Activated T-cell treated with anti-CD3 and anti-CD28 coated beads for 1 hour (primary cell): ENCODE measurements at places on chromosomes 1 and 21.

DNA sequence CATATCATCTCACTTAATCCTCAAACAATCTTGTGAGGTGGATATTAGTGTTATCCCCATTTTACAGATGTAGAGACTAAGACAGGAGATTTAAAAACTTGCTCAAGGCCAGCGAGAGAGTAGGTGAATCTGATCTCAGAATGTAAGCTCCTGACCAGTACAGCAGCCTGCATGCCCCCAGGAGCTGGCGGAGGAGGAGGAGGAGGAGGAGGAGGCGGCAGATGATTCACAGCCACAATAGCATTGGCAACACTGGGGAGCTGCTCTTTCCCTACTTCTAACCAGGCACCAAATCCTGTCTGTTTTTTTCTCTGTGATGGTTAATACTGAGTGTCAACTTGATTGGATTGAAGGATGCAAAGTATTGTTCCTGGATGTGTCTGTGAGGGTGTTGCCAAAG, 243.2 kb downstream of the ATG4C start:
- DNase-seq, result no peak

DNA sequence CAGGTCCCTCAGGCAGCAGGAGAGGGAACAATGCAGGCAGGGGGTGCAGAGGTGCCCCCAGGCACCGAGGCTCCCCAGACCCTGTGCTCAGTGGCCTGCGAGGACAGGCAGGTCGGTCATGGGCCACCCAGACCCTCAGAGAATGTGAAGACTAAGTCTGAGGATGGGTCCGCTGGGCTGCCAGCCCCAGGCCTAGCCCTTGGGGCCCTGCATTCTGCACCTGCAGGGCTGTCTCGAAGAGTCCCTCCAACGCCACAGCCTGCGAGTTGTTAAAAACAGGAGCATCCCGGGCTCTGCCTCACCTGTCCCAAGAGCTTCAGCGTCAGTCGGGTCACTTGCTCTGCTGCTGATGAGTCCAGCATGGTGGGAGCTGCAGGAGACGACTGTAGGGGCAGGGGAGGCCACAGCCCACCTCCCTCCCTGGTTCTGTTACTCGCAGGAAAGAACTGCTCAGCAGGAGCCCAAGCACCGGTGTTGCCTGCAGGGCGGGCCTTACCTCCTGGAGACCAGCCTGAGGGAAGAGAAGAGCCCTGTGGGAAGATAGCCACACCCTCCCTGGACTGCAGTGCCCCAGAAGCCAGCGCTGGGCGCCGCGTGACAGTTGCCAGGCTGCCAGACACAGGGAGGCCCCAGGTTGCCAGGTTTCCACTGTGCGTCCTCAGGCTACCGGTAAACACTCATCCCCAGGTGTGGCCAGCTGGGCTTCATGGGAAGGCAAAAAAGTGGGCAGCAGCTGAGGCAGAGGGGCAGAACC, 5.8 kb downstream of the C21orf58 start:
- DNase-seq, result no peak

DNA sequence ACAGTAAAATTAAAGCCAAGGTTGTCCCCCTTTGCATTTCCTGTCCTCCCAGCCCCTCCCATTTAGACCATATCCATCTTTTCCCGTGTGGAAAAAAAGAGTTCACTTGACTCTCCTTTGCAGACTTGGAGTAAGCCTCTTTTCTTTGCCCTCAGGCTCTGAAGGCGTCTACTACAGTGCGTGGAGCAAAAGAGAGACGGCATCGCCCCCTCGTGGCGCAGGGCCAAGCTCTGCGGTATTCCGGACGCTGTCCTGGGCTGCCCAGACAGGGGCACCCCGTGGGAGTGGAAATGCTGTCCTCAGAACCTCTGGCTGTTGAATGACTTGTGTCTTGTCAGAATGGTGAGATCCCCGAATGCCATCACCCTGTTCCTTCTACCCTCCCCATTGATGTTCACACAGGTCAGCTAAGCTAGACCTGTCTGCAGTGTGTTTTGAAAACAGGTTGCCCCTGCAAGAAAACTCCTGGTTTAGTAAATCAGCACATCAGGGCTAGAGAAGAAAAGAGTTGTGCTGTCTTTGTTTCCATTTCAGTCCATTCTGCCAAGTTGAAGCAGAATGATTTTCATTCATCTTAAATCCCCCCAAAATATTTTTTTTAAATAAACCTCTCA, 12.3 kb upstream of the GJA8 start:
- peak; percentile 46 for DNase-seq

DNA sequence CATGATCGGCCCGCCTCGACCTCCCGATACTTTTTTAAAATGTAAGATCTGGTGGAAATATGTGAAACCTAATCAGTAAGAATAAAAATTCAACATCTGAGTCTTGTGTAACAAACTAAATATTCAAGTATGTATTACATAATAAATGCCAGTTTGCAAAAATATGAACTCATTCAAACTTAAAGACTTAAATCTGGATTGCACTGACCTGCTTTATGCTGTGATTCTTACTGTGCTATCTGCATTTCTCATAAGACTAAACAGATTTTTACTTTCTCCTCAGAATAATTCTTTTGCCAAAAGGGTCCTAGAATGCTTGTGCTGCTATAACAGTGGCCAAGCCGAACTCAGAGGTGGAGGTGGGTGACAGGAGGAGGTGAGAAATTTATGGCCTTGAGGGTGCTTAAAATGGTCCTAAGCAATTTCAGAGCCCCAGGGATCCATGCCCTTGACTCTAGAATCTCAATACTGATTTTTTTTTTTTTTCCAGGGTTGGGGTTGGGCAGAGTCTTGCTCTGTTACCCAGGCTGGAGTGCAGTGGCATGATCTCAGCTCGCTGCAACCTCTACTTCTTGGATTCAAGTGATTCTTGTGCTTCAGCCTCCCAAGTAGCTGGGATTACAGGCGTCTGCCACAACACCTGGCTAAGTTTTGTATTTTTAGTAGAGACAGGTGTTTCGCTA, 38.2 kb downstream of the IL23R start:
- DNase-seq, result no peak

DNA sequence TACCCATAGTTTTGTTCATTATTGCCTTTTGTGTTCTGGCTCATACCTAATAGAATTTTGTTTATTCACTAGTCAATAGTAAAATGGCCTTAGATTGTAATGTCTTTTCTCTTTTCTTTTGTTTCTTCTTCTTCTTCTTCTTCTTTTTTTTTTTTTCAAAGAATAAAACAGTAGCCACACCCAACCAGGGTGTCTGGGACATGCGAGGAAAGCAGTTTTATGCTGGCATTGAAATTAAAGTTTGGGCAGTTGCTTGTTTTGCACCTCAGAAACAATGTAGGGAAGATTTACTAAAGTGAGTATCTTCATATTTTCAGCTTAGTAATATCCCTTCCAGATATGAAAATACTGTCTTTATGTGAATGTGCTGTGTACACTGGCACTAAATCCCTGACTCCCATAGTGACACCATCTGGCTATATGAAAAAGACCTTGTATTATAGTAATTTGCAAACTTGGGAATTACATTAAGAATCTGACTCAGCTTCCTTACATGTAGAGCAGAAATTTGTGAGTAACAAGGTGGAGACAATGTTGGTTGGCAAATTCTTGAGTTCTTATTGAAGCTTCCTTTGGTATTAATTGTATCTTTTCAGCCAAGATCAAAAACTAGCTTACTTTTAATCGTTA, 24.6 kb downstream of the AGO4 start:
- DNase-seq, result no peak

DNA sequence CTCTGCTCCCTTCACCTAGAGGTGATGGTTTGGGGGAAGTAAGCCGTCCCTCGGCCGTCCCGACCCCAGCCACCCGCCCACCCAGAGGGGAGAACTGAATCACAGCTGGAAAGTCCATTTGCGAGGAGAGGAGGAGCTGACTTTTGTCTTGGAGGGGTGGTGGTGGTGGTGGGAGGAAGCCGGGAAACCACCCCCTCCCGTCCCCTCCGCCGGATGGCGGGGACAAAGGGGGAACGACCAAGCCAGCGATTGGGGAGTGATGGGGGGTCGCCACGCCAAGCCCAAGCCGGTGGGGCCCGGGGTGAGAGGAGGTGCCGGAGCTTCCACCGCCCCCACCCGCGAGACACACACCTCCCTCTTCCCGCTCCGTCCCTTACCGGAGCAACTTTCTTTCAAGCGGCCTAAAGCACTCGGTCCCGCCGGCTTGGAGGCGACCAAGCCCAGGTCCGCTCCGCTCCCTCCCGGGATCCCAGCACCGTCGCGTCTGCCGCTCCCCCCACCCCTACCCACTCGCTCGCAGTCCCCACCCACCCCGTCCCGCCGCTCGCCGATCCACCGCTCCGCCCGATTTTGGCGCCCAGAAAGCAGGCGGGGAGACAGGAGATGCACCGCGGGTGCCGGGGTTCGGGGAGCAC, 540 bp downstream of the ARHGEF2 start:
- DNase-seq, result no peak

- no peak for DNase-seq
These were observed 752.3 kb upstream of the ADAMTS5 start for GRCh38 chr21:27719226-27719625.

DNA sequence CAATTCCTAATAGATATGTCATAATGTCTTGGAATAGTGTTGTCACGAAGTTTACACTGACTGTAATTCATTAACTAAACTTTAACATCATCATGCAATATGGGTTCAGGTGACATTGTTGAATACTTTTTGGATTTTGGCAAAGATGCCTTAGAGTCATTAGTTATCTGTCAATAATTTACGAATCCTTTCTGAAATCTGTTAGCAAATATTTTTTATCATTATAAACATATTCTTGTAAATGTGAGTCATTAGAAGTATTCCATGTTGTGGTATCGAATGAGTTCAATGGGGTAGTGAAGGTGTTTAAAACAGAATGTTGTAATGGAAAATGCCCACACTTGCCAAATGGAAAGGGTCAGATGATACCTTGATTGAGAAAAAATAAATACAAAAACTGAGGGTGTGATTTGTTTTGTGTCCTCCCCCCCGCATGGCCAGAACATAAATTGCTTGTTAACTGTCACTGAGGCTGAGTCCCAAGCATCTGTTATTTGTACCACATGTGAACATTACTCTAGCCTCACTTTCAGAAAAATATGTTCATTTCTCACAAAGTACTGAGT, 5.2 kb upstream of the NR5A2 start:
- no peak for DNase-seq

DNA sequence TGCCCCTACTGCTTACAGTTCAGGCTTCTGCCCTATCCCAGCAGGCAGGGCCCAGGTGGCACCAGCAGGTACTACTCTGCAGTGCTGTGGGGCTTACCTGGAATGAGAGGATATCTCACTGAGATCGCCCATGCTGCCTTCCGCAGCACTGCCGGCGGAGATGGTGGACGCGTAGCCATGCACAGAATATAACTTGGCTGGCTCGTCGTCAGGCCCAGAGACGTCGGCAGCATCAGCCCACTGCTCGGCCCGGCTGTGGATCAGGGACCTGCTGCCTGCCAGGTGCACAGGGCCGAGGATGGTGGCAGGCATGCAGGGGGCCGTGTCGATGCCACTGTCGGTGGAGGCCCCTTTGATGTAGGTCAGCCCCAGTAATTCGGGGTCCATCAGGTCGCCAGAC, 190.9 kb downstream of the SIPA1L2 start:
- no peak for DNase-seq

DNA sequence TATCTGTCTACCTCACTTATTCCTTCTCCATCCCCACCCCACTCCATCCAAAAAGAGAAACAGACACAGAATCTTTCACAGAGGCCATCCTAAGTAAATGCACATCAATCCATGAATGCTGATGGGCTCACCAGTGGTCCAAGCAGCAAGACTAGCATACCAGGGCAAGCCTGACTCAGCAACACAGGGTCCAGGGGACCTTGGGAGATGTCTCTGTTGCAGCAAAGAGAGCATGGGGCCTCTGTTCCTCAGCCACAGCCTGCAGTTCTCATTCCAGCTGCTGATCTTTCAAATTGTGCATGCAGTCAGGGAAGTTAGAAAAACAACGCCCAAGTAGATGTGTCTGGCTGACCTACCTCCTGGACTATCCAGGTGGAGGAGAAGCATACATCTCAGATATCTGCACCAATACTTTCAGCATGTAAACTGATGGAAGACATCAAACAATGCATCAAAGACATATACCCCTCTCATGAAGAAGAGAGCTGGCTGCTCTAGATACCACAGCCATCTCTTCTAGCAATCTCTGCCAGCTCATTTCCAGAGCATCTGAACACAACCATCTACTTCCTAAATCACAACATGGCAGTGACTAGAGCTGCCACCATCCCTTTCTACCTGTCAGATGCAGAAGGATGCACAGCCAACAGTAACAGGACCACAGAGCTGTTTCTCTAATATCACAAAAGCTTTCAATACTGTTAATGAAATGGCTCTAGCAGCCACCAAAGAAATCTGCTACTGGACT, 54.5 kb downstream of the CD34 start:
- DNase-seq, result no peak

DNA sequence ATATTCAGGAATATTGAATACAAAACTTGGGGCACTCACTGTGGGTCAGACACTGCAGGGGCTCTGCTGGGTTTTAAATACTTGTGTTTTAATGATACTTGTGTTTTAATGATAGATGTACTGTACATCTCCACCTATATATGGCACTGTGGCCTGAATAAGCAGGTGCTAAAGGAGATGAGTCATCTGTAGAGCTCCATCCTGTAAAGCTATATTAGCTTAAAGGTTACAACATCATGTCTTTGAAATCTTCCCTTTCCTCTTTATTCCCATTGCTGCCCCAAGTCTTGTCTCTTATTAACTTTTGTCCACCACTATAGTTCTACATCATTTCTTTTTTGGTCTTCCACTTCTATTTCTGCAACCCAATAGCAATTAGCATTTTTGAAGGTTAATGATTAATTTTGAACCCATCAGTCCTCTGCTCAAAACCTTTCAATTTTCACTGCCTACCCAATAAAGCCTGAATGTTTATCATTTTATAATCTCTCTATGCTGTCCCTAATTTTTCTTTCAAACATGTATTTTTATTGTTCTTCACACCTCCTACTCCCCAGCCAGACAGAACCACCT, 113.3 kb upstream of the PTGFR start:
- no peak for DNase-seq

GRCh38 chr1:39566441-39567137, 10.0 kb downstream of the PABPC4 start:
- DNase-seq, result no peak

DNA sequence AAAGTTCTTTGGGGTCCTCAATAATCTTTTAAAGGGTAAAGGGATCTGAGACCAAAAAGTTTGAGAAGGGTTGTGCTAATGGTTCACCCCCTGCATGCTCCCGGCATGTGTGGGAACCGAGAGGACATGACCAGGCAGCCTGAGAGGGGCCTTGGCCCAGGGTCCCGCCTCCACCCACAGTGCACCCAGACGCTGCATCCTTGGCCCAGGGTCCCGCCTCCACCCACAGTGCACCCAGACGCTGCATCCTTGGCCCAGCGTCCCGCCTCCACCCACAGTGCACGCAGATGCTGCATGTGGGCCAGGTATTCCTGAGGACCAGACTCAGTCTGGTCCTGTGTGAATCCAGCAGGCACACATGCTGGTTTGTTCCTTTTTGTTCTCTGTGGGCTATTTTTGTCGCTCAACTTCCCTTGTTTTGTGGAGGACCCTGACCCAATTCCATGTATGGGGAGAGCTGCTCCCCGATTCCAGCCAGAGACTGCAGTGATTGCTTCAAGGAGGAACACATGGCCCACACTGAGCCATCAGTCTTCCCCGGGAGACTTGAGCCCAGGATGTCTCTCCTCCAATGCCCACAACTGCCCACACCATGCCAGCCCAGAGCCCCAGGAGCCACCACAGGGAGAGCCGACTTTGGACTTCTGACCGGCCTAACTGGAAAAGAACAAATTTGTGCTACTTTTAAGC, 3.5 kb downstream of the NPHP4 start:
- DNase-seq, result no peak

GRCh38 chr1:63557365-63557987, 34.2 kb downstream of the EFCAB7 start:
- DNase-seq, result no peak

- no peak for DNase-seq
These were observed at the start of gene APOBEC4 for GRCh38 chr1:183652547-183653461. Gene APOBEC4, minus strand, starts transcription at chr1:183653316. Its CDS starts 4,535 bp downstream, at chr1:183648781.
